ENCODE measurements at places on chromosomes 6 and 20.

- DNase-seq: no peak
These were observed 12.0 kb downstream of the RRAGD start for GRCh38 chr6:89400050-89400449.

DNA sequence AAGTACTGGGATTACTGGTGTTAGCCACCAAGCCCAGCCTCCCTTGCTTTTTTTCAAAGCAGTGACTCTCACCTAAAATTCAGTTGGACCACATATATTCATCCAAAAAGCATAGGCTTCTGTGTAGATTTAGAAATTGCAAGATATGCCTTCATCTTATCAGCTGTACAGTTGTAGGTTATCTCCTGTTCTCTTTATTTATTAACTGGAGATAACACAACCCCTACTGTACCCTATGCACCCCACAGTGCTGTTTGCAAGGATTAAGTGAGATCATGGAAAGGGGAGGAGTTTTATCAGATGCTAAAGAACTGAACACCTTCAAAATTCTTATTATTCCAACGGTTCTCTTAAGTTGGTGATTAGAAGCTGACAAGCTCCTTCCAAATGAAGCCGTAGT lies 164.4 kb upstream of the JARID2 start:
- no peak for DNase-seq

GRCh38 chr20:60752741-60753420 lies 499.2 kb upstream of the CDH4 start:
- no peak for DNase-seq

GRCh38 chr20:45576995-45577394 lies 2.1 kb downstream of the WFDC8 start:
- DNase-seq: no peak

GRCh38 chr6:76742919-76743318 lies 670.5 kb upstream of the IMPG1 start:
- DNase-seq: no peak

DNA sequence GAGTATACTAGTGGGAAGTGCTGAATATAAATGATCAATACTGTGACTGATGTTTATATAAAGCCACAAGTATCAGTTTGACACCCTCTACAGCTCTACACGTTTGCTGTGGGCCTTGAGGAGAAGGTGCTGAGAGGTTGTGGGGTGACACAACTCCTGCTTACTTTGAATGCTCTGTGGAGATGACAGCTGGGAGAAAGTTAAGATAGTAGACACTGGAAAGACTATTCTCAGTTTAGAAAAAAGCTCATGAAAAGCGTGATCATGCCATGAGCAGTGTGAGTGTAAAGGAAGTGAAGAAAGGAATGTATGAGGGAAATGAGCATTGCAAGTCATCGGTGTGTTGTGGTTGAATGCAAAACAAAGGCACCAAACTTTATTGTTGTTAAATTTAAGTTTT lies 215.8 kb downstream of the UTRN start:
- DNase-seq: no peak

GRCh38 chr6:36781669-36782068 lies 57.6 kb downstream of the CPNE5 start:
- no peak for DNase-seq

Measured in progenitor cell of endocrine pancreas (in vitro differentiated cells).